ENCODE measurements at places on chromosomes 6 and 20.

GRCh38 chr20:22663528-22664025, 79.2 kb upstream of the FOXA2 start:
- no peak for DNase-seq

DNA sequence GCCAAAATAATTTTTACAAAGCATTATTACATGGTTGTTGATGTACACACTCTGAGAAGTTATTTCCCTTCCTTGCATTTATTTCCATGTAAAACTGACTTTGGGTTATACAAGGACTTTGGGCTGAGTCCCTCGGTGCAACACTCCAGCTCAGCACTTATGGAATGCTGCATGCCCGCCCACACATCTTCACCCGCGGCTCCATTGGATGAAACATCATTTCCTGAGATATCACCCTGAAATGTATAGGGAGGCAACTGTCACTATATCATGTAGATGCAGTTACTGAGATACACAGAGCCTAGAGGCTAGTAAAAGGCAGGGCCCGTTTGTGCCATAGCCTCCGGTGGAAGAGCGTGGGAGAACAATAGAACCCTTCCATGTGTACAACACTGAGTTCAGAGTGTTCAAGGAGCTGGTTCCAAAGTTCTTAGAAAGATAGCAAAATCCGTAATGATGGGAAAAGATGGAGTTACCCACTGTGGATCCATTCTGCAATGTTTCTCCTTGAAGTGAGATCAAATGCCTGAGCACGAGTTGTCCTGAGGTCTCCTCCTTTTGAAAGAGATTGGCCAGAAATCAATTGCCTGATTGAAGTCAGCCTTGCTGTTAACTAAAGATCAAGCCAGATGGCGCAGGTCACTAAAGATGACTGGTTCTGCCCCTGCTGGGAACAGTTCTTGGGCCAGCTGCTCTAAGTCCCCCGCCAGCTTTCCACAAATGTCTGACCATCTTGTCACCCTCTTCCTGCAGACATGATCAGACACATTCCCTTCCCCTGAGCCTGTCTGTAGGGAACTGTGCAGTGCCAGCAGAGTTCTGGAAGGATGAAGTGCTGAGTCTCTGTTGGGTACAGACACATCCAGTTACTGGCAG, 100.9 kb upstream of the IYD start:
- DNase-seq, result no peak

DNA sequence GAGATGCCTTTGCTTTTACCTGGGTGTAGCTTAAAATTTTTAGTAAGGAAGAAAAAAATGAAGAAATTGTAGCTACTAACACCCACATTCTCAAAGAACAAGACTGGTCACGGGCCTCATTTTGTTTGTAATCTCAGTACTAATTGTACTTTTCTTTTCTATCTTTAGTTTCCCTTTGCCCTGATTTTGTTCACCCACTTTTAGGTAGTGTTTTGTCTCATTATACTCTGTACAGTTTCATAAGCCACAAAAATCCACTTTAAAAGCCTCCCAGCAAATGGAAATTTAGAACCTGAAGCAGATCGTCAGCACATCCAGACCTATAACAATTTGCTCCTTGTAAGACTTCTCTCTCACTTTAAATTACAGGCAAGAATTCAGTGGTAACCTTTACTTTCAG, 43.3 kb downstream of the TP53INP2 start:
- DNase-seq, result no peak

DNA sequence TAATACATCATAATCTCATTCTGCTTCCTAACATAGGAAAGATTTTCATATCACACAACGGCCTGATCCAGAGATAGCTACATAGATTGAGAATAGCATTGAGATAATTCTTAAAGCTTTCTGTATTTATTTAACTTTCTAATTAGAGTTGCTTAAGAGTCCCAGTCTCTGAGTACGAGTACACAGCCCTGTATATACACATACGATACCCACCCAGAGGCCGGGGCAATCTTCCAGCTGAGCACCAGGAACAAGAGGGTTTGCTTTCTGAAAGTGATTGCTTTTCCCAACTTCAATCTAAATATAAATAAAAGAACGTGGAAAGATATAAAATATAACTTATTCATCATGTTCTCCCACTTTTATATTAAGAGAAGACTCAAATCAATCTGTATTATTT, 313.8 kb downstream of the COL12A1 start:
- no peak for DNase-seq

DNA sequence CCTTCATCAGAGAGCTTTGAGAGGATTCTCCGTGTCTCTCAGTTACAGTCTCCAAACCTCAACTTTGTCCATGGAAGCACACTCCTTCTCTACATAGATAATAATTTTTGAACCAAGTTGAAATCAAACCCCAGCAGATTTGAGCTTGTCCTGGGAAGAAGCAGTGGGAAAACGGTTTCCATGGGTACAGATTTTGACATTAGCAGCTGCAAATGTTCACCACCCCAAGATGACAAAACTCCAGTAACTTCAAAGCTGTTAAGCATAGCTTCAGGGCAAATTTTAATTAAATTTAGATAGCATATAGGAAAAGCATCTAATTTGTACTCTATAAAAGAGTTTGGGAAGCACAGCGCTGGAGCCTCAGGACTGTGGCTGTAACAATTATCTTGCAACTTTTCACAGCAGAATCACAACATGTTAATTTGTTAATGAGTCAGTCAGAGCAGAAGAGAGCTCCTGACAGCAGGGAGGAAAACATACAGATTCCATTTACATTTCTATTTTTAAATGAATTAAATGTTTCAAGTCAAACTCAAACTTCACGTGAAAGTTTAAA, 240.7 kb downstream of the BMP7 start:
- DNase-seq, result no peak

DNA sequence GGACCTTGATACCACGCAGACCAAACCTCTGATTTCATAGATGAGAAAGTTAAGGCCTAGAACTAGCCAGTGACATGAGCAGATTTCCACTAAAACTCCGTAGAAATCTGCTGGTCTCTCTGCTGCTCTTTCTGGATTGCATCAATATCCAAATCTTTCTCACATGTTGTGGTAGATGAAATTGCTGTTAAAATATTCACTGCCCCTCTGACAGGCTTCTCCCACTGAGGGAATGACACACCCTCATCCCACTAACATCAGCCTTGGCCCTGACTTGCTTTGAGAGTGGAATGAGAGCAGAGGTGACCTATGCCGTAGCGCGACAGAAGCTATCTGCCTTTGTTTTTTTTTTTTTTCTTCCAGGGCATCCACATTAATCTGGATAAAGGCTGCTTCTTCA, 20.4 kb upstream of the EXOC2 start:
- DNase-seq, result no peak

- DNase-seq, result no peak
Observed at GRCh38 chr6:138970159-138970558, 17.9 kb downstream of the REPS1 start.

DNA sequence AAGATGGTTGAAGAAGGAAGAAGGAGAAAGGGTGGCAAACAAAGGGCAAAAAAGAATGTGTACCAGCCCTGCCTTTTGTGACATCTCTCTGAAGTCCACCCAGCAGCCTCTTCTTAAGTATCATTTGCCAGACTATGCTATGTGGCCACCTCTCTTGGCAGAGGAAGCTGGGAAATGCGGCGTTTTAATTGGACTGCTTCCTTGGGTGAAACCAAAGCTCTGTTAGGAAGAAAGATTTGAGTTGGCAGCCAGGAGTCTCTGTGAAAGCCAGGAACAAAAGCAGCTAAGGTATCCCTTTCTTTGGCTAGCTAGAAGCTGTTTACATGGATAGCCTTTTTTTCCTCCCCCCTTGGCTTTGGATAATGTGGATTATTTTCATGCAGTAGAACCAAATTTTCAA, 67.5 kb upstream of the GTSF1L start:
- no peak for DNase-seq

- no peak for DNase-seq
Observed at GRCh38 chr6:44697327-44697726, 309.8 kb downstream of the CDC5L start.

GRCh38 chr20:60695226-60696000, 556.6 kb upstream of the CDH4 start:
- DNase-seq, result no peak

DNA sequence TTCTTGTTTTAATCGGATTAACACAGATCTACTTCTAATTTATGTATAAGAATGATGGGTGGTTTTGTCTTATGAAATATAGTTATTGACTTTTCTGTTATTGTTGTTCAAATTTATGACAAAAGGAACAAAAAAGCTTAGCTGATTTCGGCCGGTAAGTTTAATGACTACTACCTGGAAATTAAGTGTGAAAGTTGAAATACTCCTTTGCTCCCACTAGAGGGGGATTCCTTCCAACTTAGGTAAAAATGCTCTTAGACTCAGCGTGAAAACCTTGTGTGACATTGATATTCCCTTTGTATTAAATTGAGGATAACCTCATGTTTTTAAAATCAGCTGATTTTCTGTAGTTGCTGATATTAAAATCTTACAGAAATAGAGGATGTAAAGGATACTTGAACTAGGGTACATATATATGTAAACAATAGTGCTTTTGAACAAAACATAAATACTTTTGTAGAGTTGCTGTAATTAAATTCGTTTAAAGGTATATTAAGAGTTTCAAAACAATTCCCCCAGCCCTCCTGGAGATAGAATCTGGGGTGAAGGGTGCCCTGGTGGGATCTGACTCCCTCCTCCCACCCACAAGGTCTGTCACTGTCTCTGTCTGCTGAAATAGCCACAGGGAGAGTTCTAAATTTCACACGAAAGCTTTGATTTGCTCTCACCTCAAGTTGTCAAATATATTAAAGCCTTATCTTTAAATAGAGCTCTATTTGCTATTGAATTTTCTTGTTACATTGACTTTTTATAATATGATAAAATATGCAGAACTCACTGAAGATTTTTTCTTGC, 257.5 kb downstream of the ARID1B start:
- DNase-seq, result no peak

GRCh38 chr6:13239530-13240455, 88.5 kb downstream of the TBC1D7 start:
- no peak for DNase-seq

GRCh38 chr6:44145839-44146238, 12.8 kb upstream of the CAPN11 start:
- no peak for DNase-seq

DNA sequence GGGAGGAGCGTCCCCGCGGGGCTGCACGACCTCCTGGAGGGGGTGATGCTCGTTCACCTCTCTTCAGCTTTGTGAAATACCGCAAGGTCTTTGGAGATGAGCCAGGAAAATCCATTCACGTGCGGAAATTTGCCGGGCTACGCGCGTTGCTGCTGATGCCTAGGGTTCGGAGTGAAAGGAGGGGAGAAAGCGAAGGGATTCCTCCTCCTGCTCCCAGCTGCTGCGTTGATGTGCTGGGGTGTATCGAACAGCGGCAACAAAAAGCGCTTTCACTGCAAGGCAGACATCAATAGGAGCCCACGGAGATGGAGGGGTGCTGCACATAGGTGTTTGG, 391 bp upstream of the B3GAT2 start:
- DNase-seq, result no peak

DNA sequence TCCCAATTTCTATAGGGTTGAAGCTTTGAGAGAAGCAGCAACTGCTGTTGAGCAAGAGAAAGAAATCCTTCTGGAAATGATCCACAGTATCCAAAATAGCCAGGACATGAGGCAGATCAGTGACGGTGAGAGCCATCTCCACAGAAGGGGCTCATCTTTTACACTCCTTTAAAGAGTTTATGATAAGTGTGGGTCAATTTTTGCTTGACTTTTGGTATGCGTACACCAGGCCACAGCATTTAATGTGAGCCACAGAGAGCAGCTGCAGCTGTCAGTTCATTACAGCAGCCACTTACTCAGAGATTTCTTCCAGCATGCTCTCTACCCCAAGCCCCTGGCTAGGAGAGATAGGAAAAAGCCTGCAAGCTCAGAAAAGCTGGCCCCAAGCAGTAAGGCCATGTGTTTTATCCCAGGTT, 9.9 kb downstream of the BAG2 start:
- no peak for DNase-seq

DNA sequence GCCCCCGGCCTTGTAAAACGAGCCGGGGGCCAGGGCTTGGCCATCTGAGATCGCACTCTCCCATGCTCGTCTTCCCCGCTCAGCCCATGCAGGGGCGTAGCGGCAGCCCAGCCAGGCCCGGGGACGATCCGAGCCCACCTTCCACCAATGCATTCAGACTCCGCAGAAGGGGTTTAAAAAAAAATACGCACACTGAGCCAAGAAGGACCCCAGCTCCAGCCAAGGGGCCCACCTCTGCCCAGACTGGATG, 320 bp downstream of the GSTA4 start:
- no peak for DNase-seq

GRCh38 chr20:47202733-47203667, 153.5 kb downstream of the ZMYND8 start:
- no peak for DNase-seq

- no peak for DNase-seq
Observed at GRCh38 chr20:59667981-59668515, 63.7 kb downstream of the PHACTR3 start.

- no peak for DNase-seq
Observed at GRCh38 chr20:46367967-46368901, 38.2 kb downstream of the ELMO2 start.

GRCh38 chr20:54076259-54076658, 5.9 kb upstream of the BCAS1 start:
- DNase-seq, result no peak

- DNase-seq, result no peak
Observed at GRCh38 chr20:29325304-29325640, 1932.2 kb upstream of the DEFB115 start.

DNA sequence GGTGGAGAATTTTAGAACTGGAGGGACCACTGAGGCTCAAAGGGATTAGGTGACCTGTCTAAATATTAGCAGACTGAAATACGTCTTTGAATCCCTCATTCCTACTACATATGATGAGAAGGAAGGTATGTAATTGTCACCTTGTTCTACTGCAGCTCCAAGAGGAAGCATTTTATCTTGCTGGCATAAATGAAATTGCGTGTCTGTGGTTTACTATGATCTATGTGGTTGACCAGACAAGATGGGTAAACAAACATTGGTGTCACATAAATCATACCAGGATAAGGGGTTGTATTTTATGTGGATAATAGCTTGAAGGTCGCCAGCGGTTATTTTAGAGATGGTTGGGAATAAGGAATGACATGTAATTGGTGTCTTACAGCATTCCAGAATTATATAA, 78.2 kb downstream of the LAMA4 start:
- DNase-seq, result no peak

Measured in HS-27A (cell line).